Breast epithelium (tissue), 4 donors: ENCODE measurements at places on chromosomes 16 and 17. TPM values are rescaled to one million over a fixed set of nuclear protein-coding genes. Genes with fewer than 3 reads are reported as not detected.

The SLC38A8 gene
- not detected for total RNA-seq

DNA sequence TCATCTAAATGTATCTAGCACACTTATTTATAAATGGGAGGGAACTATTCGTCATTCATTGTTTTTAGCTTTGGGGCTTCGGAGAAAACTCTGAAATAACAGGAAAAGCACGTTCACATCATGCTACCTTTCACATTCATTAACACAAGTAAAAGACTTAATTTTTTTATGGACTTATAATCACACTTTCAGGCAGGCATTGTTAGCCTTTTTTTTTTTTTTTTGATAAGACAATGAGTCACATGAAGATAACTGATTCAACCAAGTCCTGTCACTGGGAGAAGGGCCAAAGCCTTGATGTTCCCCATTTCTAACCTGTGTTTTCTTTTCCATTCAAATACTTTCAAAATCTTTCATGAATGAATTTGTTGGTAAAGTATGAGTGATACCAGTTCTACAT, 631.3 kb upstream of the CA10 start:
- no peak overlapping the region for H3K27ac ChIP-seq
- H3K36me3 ChIP-seq: no peaks in the 10 kb centered on the region
- DNase-seq: no peak
- H3K27me3 ChIP-seq: no peaks in the 10 kb centered on the region

DNA sequence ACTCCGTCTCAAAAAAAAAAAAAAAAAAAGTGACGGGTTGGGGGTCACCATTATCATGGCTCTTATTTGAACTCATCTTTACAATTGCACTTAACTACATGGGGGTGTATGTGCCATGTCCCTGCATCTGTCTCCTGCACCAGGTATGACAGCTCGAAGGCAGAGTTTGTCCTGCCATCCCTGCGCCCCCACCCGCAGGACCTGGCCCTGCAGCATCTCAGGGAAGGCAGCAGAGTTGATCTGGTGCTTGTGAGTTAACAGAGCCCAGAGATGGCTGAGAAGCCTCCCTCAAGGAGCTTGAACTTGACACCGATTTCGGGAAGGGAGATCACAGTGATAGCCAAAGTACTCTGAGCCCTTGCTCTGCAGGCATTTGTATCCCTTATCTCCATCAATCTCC, 44.8 kb downstream of the C16orf82 start:
- no peak for DNase-seq
- H3K27ac ChIP-seq: no peak overlapping the region
- H3K4me1 ChIP-seq: no peaks in the 10 kb centered on the region
- no peaks in the 10 kb centered on the region for H3K27me3 ChIP-seq
- no peaks in the 10 kb centered on the region for H3K36me3 ChIP-seq
- H3K4me3 ChIP-seq: no peak overlapping the region

The GPR139 gene
- total RNA-seq: not detected

GRCh38 chr17:50911450-50911849, 45.3 kb upstream of the TOB1 start:
- no peak for DNase-seq
- peak overlapping the region; percentile 98 for H3K27ac ChIP-seq
- H3K36me3 ChIP-seq: no peaks in the 10 kb centered on the region
- H3K4me3 ChIP-seq: no peak overlapping the region

- peaks cover 7% of the 10 kb centered on the region for H3K4me1 ChIP-seq
- no peaks in the 10 kb centered on the region for H3K27me3 ChIP-seq
- H3K36me3 ChIP-seq: no peaks in the 10 kb centered on the region
- DNase-seq: no peak
- H3K27ac ChIP-seq: no peak overlapping the region
- H3K4me3 ChIP-seq: no peak overlapping the region
Observed at GRCh38 chr16:620700-621525, 9.9 kb upstream of the WFIKKN1 start.

- H3K4me3 ChIP-seq: no peak overlapping the region
- H3K27me3 ChIP-seq: no peaks in the 10 kb centered on the region
- no peak for DNase-seq
- H3K4me1 ChIP-seq: no peaks in the 10 kb centered on the region
Observed at GRCh38 chr16:11681976-11682654, 13.9 kb downstream of the SNN start.

DNA sequence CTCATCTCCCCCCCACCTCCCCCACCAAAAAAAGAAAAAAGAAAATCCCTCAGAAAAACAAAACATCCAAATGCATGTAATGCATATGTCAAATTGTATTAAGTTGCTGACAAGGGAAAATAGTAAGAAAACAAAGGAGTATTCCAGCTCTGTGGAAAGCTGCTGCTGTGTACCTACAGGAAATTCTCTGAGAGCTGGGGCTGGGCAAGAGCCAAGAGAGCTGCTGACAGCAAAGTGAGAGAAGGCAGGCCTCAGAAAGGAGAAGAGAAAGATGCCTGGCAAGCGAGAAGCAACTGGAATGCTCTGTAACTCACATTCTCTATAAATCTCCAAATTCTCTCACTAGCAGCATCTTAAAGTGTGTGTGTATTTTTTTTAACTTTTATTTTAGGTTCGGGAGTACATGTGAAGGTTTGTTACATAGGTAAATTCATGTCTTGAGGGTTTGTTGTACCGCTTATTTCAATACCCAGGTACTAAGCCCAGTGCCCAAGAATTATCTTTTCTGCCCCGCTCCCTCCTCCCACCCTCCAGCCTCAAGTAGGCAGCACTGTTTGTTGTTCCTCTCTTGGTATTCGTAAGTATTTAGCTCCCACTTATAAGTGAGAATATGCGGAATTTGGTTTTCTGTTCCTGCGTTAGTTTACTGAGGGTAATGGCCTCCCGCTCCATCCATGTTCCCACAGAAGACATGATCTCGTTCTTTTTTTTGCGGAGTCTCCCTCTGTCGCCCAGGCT, 24.4 kb downstream of the CNTROB start:
- H3K4me1 ChIP-seq: no peaks in the 10 kb centered on the region
- H3K27ac ChIP-seq: no peak overlapping the region
- DNase-seq: no peak
- no peaks in the 10 kb centered on the region for H3K27me3 ChIP-seq

DNA sequence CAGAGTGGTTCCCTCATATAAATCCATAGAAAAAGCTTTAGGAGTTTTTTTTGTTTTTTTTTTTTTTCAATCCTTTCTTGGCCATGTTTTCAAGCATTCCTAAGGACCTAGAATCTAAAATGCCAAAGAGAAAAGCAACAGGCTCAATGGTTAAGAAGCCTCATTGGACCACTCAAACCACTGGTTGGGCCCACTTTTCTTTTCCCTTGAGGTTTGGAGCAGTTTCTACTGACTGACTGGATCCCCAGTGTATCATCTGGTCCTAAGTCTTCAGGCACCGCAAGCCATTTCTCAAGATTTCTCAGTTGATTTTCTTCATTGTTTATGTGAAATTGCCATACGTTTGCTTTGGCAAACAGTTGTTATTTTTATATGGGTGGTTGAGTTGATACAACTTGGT, 14.4 kb downstream of the METTL9 start:
- no peak overlapping the region for H3K27ac ChIP-seq
- no peak for DNase-seq
- peaks cover 3% of the 10 kb centered on the region for H3K4me1 ChIP-seq
- no peak overlapping the region for H3K4me3 ChIP-seq
- H3K27me3 ChIP-seq: no peaks in the 10 kb centered on the region
- no peaks in the 10 kb centered on the region for H3K36me3 ChIP-seq

DNA sequence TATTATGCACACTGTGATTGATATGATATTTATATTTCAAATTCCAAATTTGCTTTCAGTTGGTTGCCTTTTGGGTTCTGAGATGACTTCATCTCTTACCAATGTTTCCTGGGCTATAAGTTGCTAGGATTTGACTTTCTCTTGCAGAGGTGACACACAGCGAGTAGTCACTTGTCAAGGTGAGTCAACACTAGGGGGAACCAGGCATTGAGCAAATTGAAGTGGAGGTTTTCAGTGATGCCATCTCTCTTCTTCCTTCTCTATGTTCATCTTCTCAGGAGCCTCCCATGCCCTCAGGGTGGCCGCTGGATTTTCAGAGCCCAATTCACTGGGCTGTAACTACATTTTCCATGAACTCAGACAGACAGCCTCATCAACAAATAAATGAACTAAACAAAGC, 6.0 kb upstream of the CPD start:
- no peaks in the 10 kb centered on the region for H3K4me1 ChIP-seq
- no peak overlapping the region for H3K4me3 ChIP-seq
- H3K27me3 ChIP-seq: no peaks in the 10 kb centered on the region
- no peak for DNase-seq
- no peak overlapping the region for H3K27ac ChIP-seq

DNA sequence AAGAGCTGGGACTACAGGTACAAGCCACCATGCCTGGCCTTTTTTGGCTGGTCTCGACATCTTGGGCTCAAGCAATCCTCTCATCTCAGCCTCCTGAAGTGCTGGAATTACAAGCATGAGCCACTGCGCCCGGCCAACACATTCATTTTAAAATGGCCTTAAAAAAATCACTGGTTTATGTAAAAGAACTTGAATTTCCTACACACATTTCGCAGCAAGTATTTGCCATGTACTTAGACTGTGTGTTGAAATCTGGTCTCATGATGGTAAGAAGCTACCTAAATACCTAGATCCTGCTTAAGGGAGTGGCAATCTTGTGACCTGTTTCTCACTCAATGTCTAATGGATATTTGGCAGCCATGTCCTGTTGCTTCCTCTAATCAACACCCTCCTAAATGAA, 8.5 kb upstream of the CYTH1 start:
- peak overlapping the region; percentile 4 for H3K27ac ChIP-seq
- no peak for DNase-seq
- H3K27me3 ChIP-seq: no peaks in the 10 kb centered on the region
- no peak overlapping the region for H3K4me3 ChIP-seq

GRCh38 chr17:885971-886571, 93.5 kb downstream of the NXN start:
- no peaks in the 10 kb centered on the region for H3K4me1 ChIP-seq
- H3K27ac ChIP-seq: peak overlapping the region; percentile 53
- H3K27me3 ChIP-seq: no peaks in the 10 kb centered on the region

The SLC16A11 gene
- total RNA-seq: 3.6 TPM

The TMEM114 gene
- not detected for total RNA-seq

The C17orf50 gene
- total RNA-seq: not detected

The ASPA gene
- total RNA-seq: 1.6 TPM

The XAF1 gene
- total RNA-seq: 15.2 TPM

DNA sequence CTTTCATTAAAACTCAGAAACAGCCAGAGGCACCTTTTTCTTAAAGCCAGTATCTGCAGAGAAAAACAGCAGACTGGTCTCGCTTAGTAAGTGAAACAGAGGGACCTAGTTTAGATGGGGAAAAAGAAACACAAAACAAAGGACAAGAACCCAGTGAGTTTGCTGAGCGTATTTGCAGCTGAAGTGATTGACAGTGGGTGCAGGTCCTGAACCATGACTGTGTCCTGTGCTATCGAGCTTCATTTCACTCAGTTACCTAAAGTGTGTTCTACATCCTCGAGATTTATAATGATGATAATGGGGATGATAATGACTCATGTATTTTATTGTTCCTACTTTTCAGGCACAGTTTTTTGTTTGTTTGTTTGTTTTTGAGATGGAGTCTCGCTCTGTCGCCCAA, 31.7 kb upstream of the WFIKKN2 start:
- H3K4me3 ChIP-seq: no peak overlapping the region
- peak overlapping the region; percentile 57 for H3K27ac ChIP-seq
- DNase-seq: no peak
- H3K27me3 ChIP-seq: no peaks in the 10 kb centered on the region
